ENCODE measurements at places on chromosomes 1 and 21.

DNA sequence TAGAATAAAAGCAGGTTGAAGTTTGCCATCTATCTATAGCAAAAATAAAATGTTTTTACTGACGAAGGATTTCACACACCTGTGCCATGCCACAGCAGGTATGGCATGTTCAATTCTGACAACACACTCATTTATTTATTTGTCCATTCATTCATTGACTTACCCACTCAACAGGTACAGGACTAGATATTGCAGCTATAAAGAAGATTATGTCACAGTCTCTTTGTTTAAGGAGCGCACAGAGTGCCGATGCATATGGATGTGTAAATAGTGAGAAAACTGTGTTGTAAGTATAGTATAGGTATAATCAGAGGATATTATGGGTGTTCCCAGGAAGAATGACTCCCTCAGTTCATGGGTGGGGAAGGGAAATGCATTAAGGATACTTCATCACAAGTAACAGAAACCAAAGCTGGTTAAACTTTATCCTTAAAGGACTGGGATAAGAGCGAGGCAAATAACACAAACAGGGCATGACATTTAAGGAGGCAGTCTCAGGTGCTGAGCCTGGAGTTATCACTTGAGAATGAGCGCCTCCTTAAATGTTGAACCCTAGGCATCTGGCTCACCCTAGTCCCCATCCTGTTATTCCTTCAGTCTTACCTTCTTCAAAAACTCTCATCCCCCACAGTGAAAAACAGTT is 7.9 kb upstream of the ZRANB2 start:
- no peak for DNase-seq

- no peak for DNase-seq
Observed at GRCh38 chr1:11447903-11448302, 31.1 kb upstream of the DISP3 start.

- no peak for DNase-seq
Observed at GRCh38 chr21:41358193-41359166, 3.3 kb upstream of the MX2 start.

GRCh38 chr1:33719326-33719725 is 144.6 kb upstream of the HMGB4 start:
- DNase-seq: no peak

- no peak for DNase-seq
Observed at GRCh38 chr1:212034516-212035122, 738 bp downstream of the INTS7 start.

DNA sequence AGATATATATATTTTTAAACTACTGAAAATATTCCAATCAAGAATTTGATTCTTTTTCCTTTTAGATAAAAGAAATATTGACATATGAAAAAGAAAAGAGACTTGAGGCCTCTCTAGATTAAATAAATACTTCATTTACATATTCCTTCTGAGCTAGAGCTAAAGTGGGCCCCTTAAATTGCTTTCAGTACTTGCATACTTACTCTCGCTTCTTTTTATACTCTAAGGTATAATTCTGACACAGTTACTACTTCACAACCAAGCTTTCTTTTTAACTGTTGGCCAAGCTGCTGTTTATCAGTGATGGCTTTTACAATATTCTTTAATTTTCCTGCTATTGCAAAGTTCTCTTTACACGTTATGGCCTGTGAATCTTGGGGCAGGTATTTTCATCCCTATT is 24.6 kb downstream of the EXTL2 start:
- DNase-seq: no peak

GRCh38 chr1:210605099-210605498 is 276.4 kb downstream of the HHAT start:
- no peak for DNase-seq

GRCh38 chr21:29441651-29442050 is 142.9 kb downstream of the BACH1 start:
- DNase-seq: no peak

DNA sequence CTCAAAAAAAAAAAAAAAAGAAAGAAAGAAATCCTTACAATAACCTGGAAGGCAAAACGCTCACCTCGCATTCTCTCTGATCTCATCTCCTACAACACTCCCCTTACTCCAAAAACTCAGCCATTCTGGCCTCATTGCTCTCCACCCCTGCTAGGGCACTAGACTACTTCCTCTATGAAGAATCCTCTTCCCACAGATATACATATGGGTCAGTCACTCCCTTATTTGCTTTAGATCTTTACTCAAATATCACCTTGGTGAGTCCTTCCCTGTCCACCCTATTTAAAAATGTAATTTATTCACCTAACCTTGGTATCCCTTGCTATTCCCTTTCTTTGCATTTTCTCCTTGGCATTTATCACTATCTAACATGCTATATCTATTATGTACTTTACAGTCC is 24.6 kb upstream of the KIF1B start:
- DNase-seq: no peak

GRCh38 chr1:192263436-192263835 is 53.4 kb upstream of the RGS21 start:
- no peak for DNase-seq

DNA sequence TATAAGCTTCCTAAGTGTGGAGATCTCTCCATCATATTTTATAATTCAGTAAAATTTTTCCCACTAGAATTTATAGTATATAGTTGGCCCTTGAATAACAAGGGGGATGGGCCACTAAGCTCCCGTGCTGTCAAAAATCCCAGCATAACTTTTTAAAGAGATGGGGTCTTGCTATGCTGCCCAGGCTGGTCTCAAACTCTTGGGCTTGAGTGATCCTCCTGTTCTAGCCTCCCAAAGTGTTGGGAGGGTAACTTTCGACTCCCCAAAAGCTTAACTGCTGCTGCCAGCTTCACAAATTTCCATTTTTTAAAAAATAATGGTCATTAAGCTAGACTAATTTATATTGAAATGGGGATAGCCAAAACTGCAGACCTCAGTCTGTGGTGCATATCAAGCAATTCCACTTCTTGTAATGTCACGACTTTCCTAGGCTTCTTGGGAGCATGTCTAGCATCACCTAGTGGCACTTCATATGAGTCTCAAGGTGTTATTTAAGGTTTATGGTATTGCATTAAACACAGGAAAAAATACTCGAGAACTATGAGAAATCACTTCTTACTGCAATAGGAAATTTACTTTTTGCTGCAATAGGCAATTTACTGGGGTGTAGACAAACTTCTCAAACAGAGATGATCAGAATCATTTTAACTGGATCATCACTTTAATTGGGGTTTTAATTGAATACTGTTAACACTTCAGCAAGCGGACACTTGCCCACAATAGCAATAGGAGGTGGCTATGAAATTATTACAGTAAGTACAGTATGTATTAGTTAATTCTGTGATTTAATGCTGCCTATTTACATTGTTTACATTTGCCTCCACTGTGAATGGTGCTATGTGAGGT is 19.3 kb upstream of the ACTA1 start:
- DNase-seq: no peak

- DNase-seq: no peak
Observed at GRCh38 chr1:18769140-18769539, 90.3 kb downstream of the TAS1R2 start.

DNA sequence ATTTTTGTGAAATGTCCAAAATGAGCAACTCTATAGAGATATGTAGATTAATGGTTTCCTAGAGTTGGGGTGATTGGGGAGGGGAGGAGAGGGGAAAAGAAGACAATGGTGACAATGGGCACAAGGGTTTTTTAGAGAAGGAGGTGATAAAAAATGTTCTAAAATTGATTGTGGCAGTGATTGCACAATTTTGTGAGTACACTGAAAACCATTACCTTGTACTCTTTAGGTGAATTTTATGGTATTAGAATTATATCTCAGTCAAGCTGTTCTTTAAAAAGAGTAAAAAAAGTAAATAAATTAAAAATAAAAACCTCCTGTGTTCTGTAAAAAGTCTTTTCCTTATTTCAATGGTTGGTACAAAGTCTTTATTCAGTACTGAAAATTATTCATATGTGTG is 330.2 kb downstream of the PTBP2 start:
- DNase-seq: no peak

GRCh38 chr1:231045286-231045685 is 5.2 kb upstream of the FAM89A start:
- no peak for DNase-seq

GRCh38 chr1:97925151-97925550 is 4.3 kb upstream of the DPYD start:
- no peak for DNase-seq

GRCh38 chr1:110065841-110066240 is 4.6 kb downstream of the ALX3 start:
- no peak for DNase-seq

DNA sequence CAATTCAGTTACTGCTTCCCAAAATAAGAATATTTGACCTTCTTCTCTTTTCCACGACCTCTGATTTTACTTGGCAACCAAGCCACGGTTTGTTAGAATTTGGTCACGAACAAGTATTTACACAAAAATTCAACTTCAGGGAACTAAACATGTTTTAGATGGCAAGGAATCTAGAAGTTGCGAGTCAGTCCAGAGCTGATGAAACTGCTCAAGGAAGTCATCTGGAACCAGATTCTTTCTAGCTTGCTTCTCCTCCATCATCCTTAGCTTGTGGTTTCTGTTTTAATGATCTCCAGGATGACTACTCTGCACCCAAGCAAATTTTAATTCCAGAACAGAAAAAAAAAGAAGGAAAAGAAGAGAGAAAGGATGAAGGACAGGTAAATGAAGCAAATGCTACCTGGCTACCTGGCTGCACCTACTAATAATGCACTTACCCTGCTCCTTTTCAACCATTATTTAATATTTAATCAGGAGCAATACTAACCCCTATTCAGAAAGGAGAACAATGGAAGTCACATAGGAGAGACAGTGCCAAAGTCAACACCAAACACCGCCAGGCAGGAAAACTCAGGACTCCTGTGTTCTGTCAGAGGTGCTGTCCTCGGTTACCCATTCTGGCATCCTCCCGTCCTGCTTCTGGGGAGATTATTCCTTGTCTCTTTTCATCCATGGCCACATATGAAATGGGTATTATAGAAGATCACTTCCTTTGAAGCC is 54.2 kb upstream of the RGS7 start:
- no peak for DNase-seq

DNA sequence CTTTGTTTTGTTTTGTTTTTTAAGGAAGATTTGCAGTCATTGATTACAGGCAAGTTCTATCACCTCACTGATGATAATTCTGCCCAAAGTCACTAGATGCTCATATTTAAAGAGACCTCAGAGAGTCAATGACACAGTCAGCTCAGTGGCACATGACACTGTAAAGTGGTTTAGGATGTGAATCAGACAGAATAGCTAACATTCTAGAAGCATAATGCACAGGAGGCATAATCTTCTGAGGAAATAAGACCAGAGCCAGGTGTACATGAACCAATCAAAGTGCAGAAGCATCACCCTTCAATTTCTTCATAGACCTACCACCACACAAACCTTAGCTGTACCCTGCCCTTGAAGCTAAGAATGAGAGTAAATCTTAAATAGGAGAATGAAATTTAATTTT is 268.5 kb downstream of the BRINP2 start:
- no peak for DNase-seq

DNA sequence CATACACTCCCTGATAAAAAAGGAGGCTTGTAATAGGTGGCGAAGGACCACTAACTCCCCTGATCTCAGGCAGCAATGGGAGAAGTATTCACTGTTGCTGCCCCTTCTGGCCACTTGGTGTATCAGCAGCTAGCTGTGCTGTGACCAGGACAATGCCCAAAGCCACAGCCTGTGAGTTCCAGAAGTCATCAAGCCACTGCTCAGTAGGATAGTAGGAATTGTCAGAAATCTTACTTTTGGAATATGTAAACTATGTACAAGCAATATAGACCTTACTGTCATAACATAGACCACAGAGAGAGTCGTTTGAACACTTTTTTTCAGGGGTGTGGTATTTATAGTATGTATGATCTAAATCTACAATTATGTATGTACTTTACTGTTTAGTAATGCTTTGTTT is 248.3 kb upstream of the CAMK1G start:
- DNase-seq: no peak

Data from effector memory CD4-positive, alpha-beta T cell (primary cell).